Stimulated activated CD8-positive, alpha-beta memory T cell treated with anti-CD3 and anti-CD28 coated beads, Interleukin-7, amount 100 ng/mL, for 24 hours (primary cell): ENCODE measurements at places on chromosomes 5 and 9.

GRCh38 chr9:101587332-101588043 lies 7.3 kb downstream of the PPP3R2 start:
- no peak for DNase-seq

- DNase-seq, result no peak
Measured at GRCh38 chr5:126509339-126509738, 85.7 kb downstream of the ALDH7A1 start.

- no peak for DNase-seq
Measured at GRCh38 chr5:71949772-71950171, 157.5 kb upstream of the MAP1B start.

DNA sequence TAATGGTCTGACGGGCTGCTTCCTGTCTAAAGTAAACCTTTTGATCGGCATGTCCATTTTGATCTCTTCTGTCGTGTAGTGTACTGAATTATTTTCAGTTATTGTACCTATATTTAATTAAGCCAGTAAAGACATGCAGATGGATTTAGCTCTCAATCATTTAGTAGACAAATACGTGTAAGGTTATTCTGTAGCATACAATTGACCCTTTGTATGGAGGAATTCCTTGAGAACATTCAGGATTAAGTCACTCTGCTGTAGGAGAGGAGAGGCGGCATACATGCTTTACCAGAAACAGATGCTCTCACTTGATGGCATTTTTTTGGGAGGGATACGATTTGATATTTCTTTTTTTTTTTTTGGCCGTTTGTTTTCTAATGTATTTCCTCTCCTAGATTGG lies 141.0 kb downstream of the PBX3 start:
- DNase-seq, result no peak

DNA sequence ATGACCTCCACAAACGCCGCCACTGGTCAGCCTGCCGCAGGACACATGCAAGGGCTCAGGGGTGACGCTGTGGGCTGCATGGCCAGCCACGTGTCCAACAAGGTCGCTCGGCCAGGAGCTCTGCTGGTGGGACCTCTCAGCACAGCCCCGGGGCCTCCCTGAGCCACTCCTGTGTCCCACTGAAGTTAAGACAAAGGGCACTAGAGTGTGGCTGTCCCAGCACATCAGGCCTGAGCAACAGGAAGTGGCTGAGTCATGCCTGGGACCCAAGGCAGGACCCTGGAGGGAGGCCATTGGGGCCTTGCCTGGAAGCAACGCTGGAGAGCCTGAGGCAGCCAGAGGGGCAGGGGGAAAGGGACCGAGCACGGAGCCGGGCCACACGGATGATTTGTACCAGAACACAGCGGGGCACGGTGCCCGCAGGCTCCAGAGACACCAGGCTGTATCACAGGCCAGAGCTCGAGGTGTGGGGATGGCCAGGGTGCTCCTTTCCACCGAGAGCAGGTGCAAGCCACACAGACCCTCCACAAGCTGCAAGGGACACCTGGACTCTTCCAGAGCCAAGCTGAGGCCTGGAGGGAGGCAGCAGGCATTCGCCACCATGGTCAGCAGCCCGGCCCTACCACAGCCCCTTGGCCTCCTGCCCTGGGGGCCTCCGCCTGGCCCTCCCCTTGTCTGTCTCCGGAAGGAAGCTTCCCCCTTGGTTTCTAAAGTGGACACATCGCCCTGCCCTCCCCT lies 6.5 kb upstream of the TMEM210 start:
- no peak for DNase-seq

GRCh38 chr9:96333958-96334357 lies 32.0 kb upstream of the HSD17B3 start:
- DNase-seq, result no peak

DNA sequence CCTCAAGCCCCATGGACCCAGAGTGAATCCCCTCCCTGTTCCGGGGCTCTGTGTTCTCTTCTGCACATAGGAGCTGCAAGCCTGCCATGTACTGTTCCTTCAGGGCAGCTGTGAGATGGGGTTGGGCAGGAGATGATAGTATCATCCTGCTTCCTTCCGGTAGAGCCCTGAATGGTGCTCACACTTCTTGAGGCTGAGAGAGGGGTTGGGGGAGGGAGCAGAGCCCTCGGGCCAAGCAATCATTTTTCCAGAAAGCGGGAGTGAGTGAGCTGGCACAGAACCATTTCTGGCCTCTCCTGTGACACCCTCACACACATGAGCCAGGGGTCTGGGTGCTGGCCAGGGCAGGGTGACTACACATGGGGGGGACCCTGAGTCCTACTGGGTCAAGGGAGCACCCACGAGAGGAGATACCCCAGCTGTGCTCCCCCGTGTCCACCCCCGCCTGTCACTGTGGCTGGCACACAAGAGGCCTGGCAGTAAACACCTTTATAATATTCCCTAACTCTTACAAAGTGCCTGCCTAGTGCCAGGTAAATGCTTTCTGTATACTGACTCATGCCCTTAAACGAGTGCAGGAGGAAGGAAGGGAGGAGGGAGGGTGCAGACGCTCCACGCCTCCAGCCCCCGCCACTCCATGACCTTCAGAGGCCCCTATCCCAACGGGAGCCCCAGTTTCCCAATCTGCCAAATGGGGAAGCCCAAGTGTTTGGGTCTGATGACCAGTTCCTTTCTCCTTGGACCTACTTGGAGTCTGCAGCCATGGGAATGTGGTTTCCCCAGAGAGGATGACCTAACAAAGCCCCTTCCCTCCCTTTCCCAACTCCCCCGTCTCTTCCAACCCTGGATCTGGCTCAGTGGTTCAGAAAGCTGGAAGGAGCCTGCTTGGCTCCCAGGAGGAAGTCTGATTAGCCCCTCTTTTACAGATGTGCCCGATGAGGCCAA lies 15.5 kb downstream of the AKNA start:
- no peak for DNase-seq

DNA sequence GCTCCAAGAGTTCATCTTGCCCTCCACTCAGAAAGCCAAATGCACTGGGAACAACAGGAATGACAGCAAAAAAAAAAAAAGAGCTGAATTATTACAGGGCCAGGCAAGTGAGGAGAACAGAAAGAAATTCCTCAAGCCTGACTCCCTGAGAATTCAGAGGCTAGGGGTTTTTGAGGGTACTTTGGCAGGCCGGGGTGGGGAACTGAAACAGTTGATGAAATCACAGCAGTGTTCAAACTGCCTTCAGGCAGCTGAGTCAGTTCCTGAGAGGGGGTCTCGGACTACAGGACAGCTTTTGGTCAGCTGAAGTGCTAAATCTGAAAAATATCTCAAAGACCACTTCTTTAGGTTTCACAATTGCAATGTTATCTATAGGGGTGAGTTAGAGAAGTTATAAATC lies 419.4 kb downstream of the SEMA5A start:
- no peak for DNase-seq

DNA sequence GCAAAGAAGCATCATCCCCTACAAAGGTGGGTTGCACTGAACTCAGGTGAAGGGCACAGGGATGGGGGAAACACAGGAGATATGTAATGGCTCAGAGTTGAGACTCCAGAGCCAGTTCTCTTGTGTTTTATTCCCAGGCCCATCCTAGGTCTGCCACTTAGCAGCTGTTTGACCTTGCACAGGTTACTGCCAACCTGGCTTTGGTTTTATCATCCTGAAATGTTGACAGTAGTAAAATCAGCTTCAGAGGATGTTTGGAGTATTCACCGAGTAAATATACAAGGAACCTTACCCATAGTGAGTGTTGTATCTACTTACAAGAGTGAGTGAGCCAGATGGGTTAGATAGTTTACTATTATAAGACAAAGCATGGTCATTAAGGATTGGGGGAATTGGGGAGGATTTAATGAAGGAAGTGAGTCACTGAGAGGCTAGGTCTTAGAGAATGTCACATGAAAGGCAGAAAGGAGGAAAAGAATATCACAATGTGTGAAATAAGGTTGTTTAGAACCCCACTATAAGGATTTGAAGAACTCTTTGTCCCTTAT lies 141.3 kb downstream of the MAN2A1 start:
- DNase-seq, result no peak

- no peak for DNase-seq
Measured at GRCh38 chr5:157485811-157486210, 25.8 kb downstream of the NIPAL4 start.

DNA sequence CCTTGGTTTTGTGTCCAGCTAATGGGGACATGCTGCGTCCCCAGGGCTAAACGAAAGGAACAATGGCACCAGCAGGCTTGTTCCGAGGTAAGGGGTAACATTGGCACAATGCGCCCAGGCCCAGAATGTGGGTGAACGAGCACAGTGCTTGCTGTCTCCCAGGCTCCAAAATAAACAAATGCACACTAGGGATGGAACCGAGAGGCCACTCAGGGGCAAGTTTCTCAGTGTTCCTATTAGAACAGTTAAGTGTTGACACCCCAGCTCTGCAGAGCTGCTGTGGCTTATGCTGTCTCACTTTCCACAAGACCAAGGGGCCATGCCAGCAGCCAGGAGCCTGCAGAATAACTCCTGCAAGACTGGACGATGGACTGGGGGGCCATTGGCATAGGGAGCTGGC lies 492.4 kb downstream of the GADD45G start:
- DNase-seq, result no peak

DNA sequence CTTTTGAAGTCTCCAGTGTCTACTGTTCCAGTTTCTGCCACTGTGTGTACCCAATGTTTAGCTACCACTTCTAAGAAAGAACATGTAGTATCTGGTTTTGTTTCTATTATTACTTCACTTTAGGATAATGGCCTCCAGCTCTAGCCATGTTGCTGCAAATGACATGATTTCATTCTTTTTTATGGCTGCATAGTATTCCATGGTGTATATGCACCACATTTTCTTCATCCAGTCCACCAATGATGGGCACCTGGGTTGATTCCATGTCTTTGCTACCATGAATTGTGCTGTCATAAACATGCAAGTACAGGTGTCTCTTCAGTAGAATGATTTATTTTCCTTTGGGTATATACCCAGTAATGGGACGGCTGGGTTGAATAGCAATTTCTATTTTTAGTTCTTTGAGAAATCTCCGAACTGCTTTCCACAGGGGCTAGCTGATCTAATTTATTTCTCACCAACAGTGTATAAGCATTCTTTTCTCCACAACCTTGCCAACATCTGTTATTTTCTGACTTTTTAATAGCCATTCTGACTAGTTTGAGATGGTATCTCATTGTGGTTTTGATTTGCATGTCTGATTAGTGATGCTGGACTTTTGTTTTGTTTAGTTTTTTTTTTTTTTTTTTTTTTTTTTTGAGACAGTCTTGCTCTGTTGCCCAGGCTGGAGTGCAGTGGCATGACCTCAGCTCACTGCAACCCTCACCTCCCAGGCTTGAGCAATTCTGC lies 68.9 kb downstream of the WDR41 start:
- no peak for DNase-seq

DNA sequence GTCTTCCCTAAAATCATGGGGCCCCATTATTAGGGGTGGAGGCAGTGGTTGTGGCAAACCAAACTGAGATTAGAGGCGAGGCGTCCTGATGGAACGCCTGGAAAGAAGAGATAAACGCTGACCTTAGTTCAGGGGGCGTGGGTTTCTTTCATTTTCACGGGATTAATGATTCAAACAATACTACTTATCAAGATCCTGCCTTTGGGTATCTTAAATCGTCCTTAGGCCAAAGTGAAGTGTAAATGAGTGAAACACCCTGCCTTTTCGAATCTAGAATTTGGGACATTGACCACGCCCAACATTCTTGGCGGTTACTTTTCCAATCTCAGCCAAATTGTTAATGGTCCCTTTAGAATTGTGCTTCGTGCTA lies 1.0 kb upstream of the UBTD2 start:
- no peak for DNase-seq

- DNase-seq, result no peak
Measured at GRCh38 chr9:121073038-121073437, 1.7 kb upstream of the CNTRL start.

DNA sequence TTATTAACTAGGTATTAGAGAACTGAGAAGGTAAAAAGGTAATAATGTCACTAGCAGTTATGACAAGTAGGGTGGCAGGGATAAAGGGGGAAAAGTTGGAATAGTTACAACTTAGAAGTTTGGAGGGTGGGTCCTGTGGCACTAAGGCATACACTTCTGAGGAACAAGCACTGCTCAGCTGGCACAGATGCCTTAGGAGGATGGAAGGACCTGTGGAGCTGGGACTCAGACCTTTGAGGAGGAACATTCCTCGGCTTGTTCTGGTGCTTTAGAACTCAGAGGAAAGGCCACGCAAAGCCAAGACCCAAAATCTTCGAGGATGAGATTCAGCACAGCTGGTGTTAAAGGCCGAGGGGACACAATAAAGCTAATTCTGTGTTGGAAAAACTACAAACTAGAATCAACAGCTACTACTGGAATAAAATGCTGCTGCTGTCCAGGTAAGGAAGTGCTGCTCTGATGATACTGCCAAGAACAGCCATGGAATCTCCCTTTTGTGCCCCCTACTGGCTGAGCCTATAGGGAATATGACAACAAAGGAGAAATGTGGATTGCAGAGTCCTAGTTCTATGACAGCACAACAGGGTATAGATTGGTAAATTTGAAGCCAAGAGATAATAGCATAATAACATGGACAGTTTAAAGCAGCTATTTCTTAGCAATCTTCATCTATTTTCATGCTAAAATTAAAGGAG lies 126.7 kb downstream of the SLC25A46 start:
- DNase-seq, result no peak

DNA sequence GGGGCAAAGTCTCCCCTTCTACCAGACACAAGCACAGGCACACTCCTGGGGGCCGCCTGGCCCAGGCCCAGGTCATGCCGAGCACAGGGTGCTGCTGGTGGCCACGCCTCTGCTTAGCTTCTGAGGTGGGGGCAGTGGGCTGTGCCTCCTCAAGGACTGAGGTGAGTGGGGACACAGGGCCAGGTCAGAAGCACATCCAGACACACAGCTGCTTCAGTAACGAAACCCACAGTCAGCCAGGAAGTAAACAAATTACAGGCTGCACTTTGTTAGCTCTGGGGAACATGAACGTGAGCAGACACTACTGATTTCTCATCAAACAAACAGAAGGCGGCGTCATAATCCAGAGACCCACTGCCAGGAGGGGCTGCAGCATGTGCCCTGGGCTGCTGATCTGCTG lies 192.4 kb downstream of the HSPA4 start:
- no peak for DNase-seq

- DNase-seq, result no peak
Measured at GRCh38 chr9:96674906-96675538, 19.9 kb upstream of the PRXL2C start.

GRCh38 chr9:95373782-95374487 lies 56.4 kb upstream of the FANCC start:
- DNase-seq, result no peak

- DNase-seq, result no peak
Measured at GRCh38 chr5:7784683-7785380, 66.1 kb downstream of the CFAP90 start.

DNA sequence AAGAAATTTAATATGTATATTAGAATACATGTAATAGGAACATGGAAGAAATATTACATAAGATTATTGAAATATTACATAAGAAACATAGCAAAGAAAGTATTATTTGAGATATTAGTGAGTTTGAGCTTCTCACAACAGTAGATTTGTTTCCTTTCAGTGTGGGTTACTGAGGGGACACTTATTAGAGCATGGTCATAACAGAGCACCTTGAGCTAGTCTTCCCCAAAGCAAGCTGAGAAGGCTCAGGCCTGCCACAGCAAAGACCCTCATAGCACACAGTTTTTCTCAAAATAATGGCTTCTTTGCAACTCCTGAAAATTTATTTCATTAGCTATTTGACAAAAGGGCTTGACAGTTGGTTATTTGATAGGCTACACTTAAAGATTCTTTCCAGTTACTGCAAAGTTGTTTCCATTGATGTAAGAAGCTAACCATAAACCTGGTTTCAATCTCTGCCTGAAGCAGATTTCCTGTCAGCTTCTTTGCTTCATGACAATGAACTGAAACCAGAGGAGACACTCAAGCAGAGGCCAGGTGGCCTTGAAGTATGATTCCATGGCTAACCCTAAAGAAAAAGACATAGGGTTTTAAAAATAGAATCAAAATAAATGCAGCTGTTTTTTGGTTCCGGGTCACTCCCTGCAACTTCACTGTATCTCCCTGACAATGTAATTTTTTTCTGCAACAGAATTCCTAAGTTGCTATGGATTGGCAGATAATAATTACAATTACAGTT lies 68.6 kb downstream of the ERMP1 start:
- no peak for DNase-seq
